ENCODE measurements at places on chromosomes 5 and 9.

DNA sequence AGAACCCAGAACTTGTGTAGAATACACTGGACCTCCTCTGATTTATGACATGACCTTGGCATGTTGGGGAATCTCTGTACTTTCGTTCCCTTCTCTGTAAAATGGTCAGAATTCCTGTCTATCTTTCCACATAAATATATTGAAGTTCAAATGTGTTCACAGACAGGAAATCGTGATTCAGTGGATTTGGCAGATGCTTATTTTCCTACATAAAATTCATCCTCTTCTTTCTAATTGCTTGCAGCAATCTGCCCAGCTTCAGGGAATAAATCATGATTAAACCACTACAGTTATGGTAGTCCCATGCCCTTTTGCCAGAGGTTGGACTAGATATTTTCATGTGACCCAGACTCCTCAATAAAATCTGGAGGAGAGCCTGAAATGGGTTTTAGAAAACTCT, 52.1 kb upstream of the ARL15 start:
- DNase-seq: no peak

DNA sequence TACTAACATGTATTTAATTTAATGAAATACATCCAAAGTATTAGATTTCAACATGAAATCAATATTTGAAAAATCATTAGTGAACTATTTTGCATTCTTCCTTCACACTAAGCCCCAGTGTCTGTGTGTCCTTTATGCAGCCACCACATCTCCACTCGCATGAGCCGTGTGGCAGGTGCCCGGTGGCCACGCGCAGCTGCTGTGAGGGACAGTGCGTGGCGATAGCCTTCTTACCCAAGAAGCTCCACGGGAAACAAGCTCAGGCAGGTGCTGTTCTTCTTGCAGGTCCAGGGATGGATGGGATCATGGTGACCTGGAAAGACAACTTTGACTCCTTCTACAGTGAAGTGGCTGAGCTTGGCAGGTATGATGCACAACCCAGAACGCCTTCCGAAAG, 79.3 kb upstream of the OTULINL start:
- no peak for DNase-seq

- no peak for DNase-seq
These were observed 143.6 kb downstream of the BOD1 start for GRCh38 chr5:173472784-173473278.

DNA sequence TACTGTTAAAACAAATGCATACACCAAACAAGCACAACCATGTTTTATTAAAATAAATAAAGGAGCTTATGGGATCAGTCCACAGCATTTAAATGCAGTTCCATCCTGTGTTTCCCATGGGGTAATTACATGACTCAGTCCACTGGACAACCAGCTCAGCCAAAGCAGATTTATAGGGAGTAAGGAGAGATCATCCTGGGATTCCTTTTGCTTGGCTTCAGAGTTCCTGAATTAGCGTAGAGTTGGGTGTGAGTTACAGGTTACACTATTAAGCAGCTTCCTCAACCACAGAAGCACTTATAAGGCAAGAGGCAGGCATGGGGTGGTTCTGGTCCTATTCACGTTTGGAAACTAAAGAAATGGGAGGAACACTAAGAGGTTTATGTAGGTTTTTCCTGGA, 381.1 kb upstream of the ACTBL2 start:
- DNase-seq: no peak

DNA sequence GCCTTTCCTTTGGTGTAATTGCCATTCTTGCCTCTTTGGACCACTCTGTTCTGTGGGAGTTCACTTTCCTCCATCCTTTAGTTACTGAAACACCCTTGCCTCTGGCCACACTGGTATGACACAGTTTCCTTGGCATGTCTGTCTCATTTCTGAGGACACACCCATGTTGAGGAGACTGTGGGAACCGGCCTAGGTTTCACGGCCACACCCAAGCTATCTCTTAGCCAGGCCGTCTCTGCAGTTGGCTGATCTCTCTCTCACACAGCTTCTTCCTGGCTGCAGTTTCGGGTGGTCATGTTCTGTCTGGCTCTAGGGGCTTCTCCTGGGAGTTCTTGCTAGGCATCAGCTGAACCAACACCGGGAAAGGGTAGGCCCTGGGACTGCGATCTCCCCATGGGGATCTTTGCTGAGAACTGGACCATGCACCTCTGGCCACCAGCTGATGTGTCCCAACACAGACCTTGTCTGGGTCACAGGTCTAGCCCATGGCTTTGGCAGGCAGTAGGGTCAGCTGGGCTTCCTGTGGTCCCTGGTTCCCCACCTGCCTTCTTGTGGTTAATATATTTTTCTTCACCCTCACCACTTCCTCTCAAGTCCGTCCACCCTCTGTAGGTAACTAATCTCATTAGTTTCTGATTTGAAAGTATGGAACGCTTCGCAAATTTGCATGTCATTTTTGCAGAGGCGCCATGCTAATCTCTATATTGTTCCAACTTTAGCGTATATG, 24.9 kb downstream of the ARHGEF37 start:
- no peak for DNase-seq

DNA sequence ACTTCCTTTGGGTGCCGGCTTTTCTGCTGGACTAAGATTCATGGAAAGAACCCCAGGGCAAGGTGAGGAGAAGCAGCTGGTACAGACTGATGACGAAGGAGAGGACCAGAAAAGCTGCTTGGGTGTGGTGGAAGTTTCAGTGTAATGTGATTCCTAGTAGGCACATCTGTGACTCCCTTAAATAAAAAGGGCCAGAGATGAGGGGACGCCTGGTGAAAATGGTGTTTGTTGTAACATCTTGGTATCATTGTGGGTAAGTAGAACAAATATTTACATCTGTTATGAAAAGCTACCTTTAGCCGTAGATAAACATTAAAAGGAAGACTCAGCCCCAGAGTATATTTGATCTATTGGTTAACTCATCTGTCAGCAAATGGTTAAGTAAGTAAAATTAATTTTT, 33.8 kb downstream of the OTULINL start:
- DNase-seq: no peak

- no peak for DNase-seq
These were observed 1019.8 kb upstream of the CDH18 start for GRCh38 chr5:21007781-21008180.

DNA sequence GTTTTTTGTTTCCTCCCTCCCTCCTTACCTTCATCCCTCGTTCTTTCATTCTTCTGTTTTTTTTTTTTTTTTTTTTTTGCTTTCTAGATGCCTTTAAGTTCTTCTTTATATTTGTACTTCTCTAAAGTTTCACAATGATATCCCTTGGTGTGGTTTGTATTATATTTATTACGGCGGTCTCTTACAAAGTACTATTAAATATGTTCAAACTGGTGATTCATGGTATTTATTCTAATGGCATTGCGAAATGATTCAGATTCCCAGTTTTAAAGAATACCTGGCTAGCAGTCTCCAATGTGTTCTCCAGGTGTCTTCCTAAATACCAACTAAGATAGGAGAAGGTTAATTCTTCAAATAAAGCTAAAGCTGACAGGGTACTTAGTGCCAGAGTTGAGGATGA, 690.1 kb upstream of the COX7C start:
- DNase-seq: no peak

GRCh38 chr9:129284607-129285291, 106.7 kb upstream of the IER5L start:
- no peak for DNase-seq

DNA sequence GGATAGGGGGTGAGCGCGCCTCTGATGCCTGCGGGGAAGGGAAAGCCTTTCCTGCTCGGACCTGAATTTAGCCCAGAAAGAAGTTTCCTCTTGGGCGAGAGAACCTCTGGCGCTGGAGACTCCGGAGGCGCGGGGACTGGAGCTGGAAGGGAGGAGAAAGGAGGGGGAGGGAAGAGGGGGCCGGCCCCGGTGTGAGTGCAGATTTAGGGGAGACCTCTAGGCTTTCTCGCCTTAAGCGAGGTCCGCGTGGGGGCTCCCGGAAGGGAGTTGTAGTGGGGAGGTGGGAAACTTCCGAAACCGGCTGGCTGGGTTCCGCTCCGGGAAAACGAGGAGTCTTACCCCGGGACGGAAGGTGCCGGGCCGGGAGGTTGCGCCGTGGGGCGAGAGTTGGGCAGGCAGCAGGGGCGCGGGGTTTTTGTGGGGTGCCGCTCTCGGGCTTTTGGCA, 1.3 kb downstream of the PCSK5 start:
- no peak for DNase-seq

- no peak for DNase-seq
These were observed 319.5 kb upstream of the ACTBL2 start for GRCh38 chr5:57802131-57802530.

DNA sequence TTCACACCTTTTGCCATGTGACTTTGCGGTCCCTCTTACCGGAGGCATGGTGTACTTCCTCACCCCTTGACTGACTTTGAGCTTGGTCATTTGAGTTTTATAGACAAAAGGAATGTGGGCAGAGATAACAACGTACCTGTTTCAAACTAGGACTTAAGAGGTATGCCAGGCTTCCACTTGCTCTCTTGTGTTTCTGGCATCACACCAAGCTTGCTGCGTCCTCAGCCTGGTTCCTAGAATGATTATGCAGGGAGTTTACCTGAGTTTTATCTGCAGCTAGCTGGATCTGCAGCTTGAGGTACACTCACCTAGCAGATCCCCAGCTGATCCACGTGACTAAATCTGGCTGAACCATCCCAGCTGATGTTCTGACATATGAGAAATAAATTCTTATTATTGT, 66.2 kb downstream of the PLK2 start:
- DNase-seq: no peak
